Lower lobe of right lung (tissue), 2 donors: ENCODE measurements at places on chromosomes 2 and 18. TPM values are rescaled to one million over a fixed set of nuclear protein-coding genes. Genes with fewer than 3 reads are reported as not detected.
A peak's percentile ranks its signal among the peaks of the same experiment; 100 is the strongest.

GRCh38 chr2:160379399-160379798 lies 114.2 kb downstream of the RBMS1 start:
- DNase-seq: no peak

- DNase-seq: no peak
Observed at GRCh38 chr18:28039078-28039477, 137.9 kb downstream of the CDH2 start.

DNA sequence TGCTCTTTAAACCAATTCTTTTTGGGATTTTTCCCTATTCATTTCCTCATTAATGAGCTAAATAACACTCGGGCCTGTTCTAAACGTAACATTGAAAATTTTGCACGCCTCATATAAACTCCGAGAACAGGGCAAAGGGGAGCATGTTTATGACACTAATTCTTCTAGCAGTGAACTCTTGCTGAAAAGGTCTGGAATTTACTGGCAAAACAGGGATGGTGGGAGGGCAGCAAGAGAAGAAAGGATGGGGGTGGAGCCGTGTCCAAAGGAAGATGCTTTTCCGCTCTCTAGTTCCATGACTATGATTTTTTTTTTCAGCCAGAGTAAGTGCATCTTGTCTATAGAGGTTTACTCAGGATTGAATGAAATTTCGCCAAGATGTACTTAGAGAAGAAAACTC lies 50.0 kb upstream of the IL1R1 start:
- DNase-seq: no peak

- DNase-seq: no peak
Observed at GRCh38 chr2:42193722-42194187, 24.6 kb downstream of the EML4 start.

DNA sequence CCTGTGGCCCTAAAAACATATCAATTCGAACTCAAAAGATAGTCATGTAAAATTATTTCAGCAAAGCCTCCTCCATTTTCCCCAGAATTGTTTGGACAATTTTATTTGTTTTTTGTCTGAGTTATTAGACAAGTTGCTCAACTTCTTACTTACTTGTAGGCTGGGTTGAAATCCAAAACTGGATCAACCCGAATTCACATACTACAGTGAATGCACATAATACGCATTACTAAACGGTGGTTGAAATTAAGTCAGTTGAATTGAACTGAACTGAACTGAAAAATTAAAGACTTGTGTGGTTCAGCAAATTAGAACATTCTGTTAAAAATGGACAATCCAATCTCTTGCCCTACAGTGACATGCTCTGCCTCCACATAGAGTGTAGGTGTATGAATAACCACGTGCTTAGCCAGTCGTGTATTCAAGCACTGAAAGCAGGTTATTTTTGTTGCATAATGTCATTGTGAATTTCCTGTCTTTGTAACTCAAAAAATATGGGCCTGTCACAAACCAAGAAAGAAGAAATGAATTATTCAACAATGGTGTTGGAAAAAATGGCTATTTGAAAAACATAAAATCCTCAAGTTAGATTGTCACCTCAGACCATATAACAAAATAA lies 441.0 kb downstream of the TXNL1 start:
- DNase-seq: no peak

- DNase-seq: peak; percentile 56
Observed at GRCh38 chr18:10518595-10519255, 7.1 kb upstream of the NAPG start.

GRCh38 chr18:48313792-48314191 lies 95.4 kb downstream of the ZBTB7C start:
- DNase-seq: no peak

GRCh38 chr2:98749066-98749450 lies 18.1 kb upstream of the MGAT4A start:
- DNase-seq: no peak

- DNase-seq: peak; percentile 23
Observed at GRCh38 chr18:49011291-49011746, 60.6 kb upstream of the SMAD7 start.

DNA sequence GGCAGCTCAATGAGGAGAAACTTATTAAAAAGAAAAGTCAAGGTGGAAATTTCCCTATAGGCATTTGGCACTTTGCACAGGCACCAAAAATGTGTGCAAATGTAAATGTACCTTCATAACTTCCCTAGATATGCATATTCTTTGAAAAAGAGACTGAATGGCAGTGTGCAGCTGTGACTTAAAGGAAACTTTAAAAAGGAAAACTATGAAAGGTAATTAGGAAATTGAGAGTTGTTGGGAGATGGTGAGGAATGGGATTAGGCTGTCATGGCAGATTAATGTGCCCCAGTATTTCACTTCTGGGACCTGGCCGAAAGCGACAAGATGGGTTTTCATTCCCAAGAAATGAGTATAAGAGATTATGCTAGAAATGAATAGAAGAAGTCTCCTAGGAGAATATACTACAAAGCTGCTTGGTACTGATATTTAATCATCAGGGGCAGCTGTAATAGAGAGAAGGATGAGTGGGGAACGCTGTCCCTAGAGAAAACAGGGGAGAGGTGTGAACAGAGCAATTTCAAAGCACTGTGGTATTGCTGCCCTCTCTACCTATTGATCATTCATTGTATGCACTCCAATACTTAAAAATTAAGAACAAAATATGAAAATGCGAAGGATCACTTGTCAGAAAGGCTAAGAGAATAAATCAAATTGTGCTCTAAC lies 313.1 kb downstream of the AGPS start:
- DNase-seq: no peak

DNA sequence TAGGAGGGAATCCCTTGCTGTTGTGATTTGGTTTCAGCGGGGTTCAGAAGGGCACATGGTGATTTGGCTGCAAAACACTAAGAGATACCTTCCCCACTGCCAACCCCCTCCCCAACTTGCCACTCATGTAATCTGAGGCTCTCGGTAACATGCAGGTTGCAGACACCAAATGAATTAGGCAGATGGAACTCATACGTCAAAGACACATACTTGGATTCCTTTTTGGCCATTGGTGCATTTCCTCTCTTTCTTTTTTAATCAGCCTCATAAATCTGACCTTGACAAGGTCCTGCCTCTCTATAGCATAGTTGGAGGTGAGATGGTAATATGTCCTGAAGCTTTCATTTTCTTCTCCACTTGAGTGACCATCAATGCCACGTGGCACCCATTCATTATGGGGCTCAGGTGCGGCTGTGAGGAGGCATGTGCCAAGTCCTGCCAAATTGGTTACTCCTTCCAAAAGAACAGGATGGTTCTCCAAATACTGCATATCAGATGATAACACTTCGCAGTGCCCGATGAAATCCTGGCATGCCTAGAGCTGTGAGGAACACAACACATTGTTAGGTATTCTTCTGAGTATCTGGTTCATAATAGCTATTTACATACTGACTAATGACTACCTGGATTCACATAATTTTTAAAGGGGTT lies 8.3 kb upstream of the TMEM178A start:
- no peak for DNase-seq

DNA sequence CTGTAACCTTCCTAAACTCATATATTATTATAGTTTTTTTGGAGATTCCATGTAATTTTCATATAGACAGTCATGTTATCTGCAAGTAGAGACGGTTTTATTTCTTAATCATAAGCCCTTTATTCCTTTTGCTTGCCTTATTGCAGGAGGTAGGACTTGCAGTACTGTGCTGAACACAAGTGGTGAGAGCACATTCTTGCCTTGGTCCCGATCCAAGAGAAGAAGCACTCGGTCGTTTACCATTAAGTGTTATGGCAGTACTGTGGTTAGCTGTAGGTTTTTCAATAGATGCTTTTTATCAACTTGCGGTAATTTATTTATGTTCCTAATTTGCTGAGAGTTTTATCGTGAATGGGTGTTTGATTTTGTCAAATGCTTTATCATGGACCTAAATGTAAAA lies 305.7 kb downstream of the DYSF start:
- no peak for DNase-seq

DNA sequence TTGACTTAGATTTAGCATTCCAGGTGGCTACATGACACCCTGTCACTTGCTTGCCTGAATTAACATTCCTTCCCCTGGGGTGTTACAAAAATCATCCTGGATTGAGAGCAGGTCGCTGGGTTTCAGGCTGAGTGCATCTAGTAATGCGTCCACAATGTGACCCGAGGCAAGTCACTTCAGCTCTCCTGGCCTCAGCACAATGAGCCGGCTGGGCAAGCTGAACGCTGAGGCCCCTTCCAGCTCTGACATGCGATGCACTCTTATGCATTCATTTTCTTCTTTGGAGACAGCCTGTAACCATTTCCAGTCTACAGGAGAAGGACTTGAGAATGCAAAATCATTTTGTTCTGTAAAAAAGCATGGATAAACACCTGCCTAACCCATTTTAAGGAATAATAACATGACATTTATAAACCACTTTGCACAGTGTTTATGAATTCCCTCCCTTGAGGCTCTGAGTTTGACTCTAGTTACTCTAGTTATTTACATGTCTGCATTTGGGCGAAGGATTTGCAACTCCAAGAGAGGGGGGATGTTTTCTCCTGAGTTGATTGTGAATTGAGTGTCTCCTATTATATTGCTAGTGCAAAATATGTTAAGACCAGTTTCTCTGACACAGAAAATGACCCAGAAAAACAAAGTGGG lies 63.0 kb upstream of the CPO start:
- no peak for DNase-seq

DNA sequence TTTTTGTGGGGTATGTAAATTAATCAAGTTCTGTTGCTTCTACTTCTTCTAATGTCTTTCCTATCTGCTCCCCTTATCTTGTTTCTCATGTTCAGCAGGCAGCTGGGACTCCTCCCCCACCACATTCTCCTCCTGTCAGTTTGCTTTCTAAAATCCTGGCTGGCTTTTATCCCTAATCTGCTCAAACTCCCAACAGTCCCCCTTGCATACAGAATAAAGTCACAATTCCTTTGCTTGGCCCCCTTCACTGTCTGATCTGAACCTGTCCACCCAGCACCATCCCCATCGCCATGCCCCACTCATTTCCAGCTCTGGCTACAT lies 2.2 kb downstream of the CFAP221 start:
- DNase-seq: no peak

GRCh38 chr2:27194538-27195354 lies 17.1 kb upstream of the ATRAID start:
- no peak for DNase-seq

DNA sequence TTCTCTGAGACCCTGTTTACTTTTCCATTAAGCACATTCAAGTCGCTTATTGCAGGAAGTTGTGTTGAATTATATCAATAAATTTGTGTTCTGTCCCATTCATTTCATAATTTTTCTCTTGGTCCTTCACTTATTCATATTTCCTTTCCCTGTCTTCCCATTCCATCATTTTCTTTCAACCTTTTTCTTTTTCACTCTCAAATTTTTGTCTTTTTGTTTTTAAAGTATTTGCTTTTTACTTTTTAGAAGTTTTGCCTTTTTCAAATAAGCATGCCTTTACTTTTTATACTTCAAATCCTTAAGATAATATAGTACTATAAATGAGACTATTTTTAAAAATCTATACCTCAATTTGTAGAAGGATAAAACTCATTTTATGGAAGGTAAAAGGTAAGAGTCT lies 120.5 kb downstream of the ATL2 start:
- no peak for DNase-seq

- peak; percentile 59 for DNase-seq
Observed at GRCh38 chr2:16625201-16625729, 40.4 kb downstream of the CYRIA start.

DNA sequence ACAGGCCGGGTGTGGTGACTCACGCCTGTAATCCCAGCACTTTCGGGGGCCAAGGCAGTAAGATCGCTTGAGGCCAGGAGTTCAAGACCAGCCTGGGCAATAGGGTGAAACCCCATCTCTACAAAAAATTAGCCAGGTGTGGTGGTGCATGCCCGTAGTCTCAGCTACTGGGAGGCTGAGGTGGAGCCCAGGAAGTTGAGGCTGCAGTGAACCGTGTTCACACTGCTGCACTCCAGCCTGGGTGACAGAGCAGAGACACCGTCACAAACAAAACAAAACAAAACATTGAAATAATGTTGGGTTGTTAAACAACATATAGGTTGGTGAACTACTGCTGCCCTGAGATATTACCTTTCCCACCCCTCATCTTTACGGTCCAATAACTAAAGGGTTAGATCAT lies 48.8 kb upstream of the AGPS start:
- DNase-seq: no peak

GRCh38 chr18:4450065-4450658 lies 4.9 kb downstream of the DLGAP1 start:
- DNase-seq: no peak

GRCh38 chr18:2244641-2245040 lies 326.7 kb downstream of the METTL4 start:
- DNase-seq: no peak

DNA sequence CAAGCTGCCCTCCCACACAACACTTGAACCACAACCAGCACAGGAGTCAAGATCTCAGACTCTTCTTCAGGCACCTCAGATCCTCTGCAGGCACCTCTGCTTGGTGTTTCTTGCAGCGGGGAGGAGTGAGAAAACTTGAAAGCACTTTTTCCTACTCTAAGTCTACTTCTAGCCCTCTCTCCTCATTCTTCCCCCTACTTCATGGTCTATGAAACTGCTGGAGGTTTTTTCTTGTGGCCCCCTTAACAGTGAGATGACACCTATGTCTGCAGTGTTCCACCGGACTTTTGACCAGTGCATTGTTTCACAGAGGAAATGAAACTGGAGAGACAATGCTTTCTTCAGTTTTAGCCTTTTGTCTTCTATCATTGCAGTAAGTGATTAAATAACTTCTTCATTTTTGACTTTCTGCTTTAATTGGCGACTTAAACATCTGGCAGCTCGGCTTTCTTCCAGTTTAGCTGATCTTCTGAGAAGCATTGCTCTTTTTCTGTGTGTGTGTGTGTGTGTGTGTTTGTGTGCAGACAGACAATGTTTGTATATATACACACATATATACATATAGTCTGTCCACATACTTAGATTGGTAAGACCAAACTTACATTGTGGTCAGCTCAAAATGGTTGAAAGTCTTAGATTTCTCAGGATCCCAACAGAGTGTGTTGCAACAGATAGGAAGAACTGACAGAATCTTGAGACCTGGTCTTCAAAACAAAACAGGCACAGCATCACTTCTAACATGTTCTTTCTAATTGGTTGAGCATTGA lies 1474.0 kb upstream of the TMEFF2 start:
- no peak for DNase-seq

The GYPC gene
- 92.6 TPM for total RNA-seq

The MYOM1 gene
- 5.0 TPM for total RNA-seq

The PSMA8 gene
- total RNA-seq: not detected

The XDH gene
- 0.27 TPM for total RNA-seq

The L3MBTL4 gene
- 16.9 TPM for total RNA-seq

The KCNK3 gene
- total RNA-seq: 26.8 TPM

The CHAC2 gene
- total RNA-seq: 1.6 TPM

The RAX gene
- not detected for total RNA-seq

The IKZF2 gene
- total RNA-seq: 16.5 TPM

The UGT1A1 gene
- total RNA-seq: 0.24 TPM

The RAD51AP2 gene
- not detected for total RNA-seq

The ARHGAP28 gene
- 13.1 TPM for total RNA-seq

The FABP1 gene
- not detected for total RNA-seq
